ENCODE measurements at places on chromosomes 16 and 17.
A peak's percentile ranks its signal among the peaks of the same experiment; 100 is the strongest.

GRCh38 chr16:1493746-1494094 is 560 bp downstream of the TELO2 start:
- DNase-seq = peak; percentile 31

DNA sequence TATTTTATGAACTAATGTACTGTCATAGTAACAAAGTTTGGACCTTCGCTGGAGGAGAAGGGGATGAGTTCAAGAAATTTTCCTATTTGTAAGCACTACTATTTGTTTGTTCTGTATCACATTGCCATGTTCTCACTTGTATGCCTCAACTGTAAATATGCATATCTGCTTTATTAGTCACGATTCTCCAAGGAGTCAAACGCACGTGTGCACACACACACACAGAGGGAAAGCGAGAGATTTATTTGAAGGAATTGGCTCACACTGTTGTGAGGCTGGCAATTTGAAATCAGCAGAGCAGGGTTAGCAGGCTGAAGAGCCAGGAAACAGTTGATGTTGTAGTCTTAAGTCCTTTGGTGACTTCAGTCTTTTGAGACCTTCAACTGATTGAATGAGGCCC is 24.9 kb upstream of the MYH2 start:
- no peak for DNase-seq

GRCh38 chr16:2531371-2531695 is at the start of gene CEMP1:
Gene CEMP1 (minus strand): TSS chr16:2531408. CDS start chr16:2531073, 335 bp downstream.
- DNase-seq = no peak

GRCh38 chr17:64406321-64407200 is 15.9 kb upstream of the PECAM1 start:
- no peak for DNase-seq

GRCh38 chr17:79583475-79583874 is 27.4 kb downstream of the RBFOX3 start:
- DNase-seq = no peak

- DNase-seq = no peak
These were observed 19.0 kb downstream of the SPIRE2 start for GRCh38 chr16:89847051-89847939.

DNA sequence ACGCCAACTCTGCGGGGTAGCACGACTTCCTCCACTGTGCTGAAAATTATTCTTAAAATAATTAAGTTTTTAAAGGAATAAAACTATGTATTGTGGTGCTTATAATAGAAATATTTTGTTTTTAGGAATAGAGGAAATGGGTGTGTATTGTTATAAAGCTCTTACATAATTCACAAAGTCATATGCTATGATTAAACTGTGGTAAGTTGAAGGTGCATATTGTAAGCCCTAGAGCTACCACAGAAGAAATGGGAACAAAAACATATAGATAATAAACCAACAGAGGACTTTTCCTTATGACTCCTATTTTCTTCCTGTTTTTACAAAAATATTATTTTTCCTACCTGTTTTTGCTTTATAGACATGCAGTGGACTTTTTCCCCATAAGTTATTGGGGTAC is 4.3 kb upstream of the SLFN11 start:
- no peak for DNase-seq

- DNase-seq = no peak
These were observed 55.1 kb upstream of the LGALS9 start for GRCh38 chr17:27575912-27576252.

DNA sequence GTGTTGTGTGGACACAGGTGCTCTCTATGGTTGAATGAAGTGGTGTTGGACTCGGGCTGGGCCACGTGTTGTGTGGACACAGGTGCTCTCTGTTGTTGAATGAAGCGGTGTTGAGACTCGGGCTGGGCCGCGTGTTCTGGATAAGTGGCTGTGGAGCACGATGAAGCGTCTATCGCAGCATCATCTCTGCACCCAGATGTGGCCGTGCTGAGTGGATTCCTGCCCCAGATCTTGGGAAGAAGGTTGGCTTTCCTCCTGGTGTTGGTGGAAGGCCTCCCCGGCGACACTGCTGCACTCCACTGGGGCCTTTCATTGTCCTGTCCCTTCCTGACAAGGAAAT is 69.1 kb downstream of the RPTOR start:
- DNase-seq = no peak

DNA sequence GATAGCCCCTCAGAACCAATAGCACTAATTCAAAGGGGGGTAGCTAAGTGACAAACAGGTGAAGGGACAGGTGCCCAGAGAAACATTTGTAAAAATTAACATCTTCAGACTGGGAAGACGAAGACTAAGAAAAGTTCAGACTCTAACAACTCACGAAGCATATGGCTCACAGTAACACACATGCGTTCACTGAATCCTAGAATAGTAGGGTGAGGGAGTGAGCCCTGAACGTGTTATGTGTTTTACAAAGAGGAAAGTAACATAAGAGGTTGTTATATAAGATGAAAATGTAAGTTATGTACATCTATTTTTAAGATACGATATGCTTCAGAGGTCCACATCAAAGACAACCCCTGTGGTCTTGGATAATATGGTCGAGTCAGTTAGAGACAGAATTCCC is 15.2 kb downstream of the GSG1L2 start:
- DNase-seq = no peak

GRCh38 chr16:19415461-19415860 is 2.2 kb upstream of the TMC5 start:
- no peak for DNase-seq

DNA sequence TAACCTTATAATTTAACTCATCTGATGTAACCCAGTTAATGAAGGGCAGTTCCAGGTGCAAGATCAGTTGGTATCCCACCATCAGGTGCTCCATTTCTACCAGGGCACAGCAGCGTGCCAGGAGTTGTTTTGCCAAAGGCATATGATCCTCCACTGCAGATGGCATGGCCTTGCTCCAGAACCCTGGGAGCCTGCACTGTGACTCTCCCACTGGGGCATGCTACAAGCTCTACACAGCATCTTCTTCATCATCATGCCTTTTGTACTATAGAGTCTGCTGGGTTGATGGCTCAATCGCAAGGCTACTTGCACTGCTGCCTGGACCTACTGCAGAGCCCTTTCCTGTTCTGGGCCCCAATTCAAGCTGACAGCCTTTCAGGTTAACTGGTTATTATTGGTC is 11.3 kb upstream of the MAPT start:
- no peak for DNase-seq
